ENCODE measurements at places on chromosomes 1 and 21. TPM values are rescaled to one million over a fixed set of nuclear protein-coding genes. Genes with fewer than 3 reads are reported as not detected.

GRCh38 chr1:154442006-154442740, 37.0 kb downstream of the IL6R start:
- no peak for DNase-seq

C1orf116 gene
- 1.7 TPM for total RNA-seq

DNA sequence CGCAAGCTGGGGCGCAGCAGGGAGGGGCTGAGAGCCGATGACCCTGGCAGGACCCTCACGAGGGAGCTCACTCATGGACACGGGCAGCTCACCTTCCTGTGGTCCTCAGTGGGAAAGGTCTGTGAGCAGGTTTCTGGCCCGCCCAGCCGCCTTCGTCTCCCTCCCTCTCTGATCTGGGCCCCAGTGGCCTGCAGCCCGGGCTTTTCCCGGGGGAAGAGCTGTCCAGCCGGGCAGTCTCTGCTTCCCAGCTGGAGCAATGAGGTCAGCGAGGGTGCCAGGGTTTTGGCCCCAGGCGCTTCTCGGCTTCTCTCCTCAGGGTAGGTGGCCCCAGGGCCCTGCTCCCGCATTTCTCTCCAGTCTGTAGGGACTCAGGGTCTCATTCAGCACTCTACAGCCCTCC, 22.2 kb upstream of the ARHGEF16 start:
- no peak for DNase-seq

GRCh38 chr1:48853006-48853405, 76.3 kb upstream of the BEND5 start:
- no peak for DNase-seq

GRCh38 chr1:62050165-62050564, 144.5 kb upstream of the L1TD1 start:
- no peak for DNase-seq

- DNase-seq: no peak
Observed at GRCh38 chr1:183218971-183219615, 33.0 kb downstream of the LAMC2 start.

GRCh38 chr1:167518331-167518700, at the start of gene CD247:
Gene CD247, minus strand, starts transcription at chr1:167518529. Its CDS starts 64 bp downstream, at chr1:167518465.
- DNase-seq: no peak

GRCh38 chr1:239657291-239657690, 270.9 kb downstream of the CHRM3 start:
- no peak for DNase-seq

DNA sequence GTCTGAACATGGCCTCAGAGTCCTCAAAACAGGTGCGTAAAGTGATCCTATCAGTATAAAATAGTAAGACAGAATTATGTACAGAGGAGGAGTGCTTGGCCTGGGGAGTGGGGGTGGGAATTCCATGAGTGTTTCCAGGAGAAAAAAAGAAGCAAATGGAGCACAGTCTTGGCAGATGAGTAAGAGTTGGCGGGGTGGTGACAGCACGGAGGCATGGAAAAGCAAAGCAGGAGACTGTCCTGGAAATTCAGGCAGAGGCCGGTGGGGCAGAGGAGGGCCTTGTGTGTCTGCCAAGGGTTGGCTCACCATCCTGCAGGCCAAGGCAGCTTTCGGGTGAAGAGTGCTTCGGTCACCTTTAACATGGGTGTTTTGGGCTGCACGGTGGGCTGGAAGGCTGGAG, 63.4 kb downstream of the OPTC start:
- DNase-seq: no peak

- DNase-seq: no peak
Observed at GRCh38 chr1:54815086-54815876, 14.2 kb upstream of the TTC22 start.

DNA sequence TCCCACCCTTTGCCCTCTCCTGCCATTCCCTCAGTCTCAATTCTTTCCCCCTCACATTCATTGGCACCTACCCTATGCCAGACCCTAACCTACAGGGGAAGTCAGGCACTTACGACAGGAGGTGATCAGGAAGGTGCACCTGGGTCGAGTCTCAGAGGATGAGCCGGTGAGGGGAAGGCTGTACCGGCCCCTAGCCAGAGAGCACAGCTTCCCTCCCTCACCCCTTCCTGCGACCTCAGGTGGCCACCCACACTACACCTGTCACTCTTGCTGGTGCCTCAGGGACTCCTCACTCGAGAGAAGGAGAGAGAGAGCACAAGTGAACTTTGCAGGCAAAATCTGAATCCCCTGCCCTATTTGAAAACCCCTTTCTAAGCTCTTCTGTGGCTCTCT, 1.7 kb upstream of the MYOM3 start:
- no peak for DNase-seq

- DNase-seq: no peak
Observed at GRCh38 chr1:152022474-152022873, 14.3 kb downstream of the S100A11 start.

PTAFR gene
- 0.55 TPM for total RNA-seq
